GM23338 (cell line): ENCODE measurements at places on chromosomes 4 and X. TPM values are rescaled to one million over a fixed set of nuclear protein-coding genes. Genes with fewer than 3 reads are reported as not detected.

- H3K4me1 ChIP-seq = peaks cover 5% of the 10 kb centered on the region; the same call in 1 of the 2 replicates
- DNase-seq = no peak
- H3K36me3 ChIP-seq = no peaks in the 10 kb centered on the region
- no peak overlapping the region for H3K4me3 ChIP-seq
- no peaks in the 10 kb centered on the region for H3K27me3 ChIP-seq
Measured at GRCh38 chr4:20698382-20698781, 1.9 kb upstream of the PACRGL start.

- H3K36me3 ChIP-seq = no peaks in the 10 kb centered on the region
- no peak overlapping the region for H3K27ac ChIP-seq
- no peak overlapping the region for H3K4me3 ChIP-seq
- H3K27me3 ChIP-seq = no peaks in the 10 kb centered on the region
- no peaks in the 10 kb centered on the region for H3K4me1 ChIP-seq
Measured at GRCh38 chrX:44099366-44099765, 126.2 kb upstream of the NDP start.

- no peak for DNase-seq
- no peak overlapping the region for H3K27ac ChIP-seq
- H3K36me3 ChIP-seq = no peaks in the 10 kb centered on the region
- peaks cover 27% of the 10 kb centered on the region for H3K4me1 ChIP-seq
- H3K4me3 ChIP-seq = peak overlapping the region; percentile 88
Measured at GRCh38 chr4:26858947-26859401, 1.7 kb upstream of the STIM2 start.

GRCh38 chrX:134793978-134794377 is 135.7 kb upstream of the PLAC1 start:
- no peaks in the 10 kb centered on the region for H3K27me3 ChIP-seq
- no peak overlapping the region for H3K4me3 ChIP-seq
- no peaks in the 10 kb centered on the region; the same call in none of the 2 replicates for H3K36me3 ChIP-seq
- H3K4me1 ChIP-seq = 0 out of 2 replicates have a peak, but pooled peaks cover 5% of the 10 kb centered on the region
- no peak for DNase-seq

DNA sequence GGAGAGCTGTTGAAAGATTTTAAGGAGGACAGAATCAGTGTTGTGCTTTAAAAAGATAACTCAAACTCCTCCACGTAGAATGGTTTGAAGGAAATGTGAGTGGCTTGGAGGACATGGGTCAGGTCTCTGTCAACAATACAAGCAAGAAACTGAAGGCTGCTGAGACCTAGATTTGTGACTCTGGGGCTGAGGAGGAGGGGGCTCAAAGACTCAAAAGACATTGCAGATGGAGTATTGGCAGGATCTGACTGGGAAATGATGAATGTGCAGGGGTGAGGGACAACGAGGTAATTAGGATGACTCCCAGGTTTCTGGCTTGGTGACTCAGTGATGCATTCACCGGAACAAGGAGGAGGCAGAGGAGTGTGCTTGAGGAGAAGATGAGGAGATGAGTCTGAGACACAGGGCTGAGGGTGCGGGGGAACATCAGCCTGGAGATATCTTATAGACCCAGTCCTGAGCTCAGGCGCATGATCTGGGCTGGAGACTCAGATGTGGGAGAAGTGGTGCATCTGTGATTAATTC is 3.3 kb upstream of the RPS4X start:
- H3K4me1 ChIP-seq = peaks cover 8% of the 10 kb centered on the region; the same call in 1 of the 2 replicates
- no peaks in the 10 kb centered on the region for H3K27me3 ChIP-seq
- DNase-seq = no peak
- no peak overlapping the region for H3K27ac ChIP-seq
- no peak overlapping the region for H3K4me3 ChIP-seq

DNA sequence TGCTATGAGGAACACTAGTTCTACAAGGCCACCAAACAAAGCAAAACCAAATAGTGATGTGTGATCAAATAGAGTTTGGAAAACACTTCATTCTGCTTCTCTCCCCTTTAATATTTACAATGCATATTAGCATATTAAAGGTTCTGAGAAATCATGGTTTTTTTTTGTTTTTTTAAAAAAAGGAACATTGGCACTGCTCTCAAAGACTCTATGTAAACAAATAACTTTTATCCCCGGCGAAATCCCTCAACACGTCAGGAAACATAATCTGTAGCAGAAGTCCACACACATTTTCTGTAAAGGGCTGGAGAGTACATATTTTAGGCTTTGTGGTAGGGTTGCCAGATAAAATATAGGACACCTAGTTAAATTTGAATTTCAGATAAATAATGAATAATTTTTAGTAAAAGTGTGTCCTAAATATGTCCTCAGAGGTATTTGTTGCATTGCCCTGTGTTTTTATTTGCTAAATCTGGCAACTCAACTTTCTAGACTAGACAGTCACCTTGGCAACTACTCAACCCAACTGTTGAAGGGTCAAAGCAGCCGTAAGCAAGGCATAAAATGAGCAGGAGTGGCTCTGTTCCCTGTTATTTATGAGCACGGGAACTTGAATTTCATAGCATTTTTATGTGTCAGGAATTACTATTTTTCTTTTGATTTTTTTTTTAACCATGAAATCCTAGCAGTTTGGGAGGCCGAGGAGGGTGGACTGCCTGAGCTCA is 8.6 kb downstream of the SPATA4 start:
- peaks cover 12% of the 10 kb centered on the region; the same call in 1 of the 2 replicates for H3K4me1 ChIP-seq
- no peaks in the 10 kb centered on the region for H3K36me3 ChIP-seq
- DNase-seq = no peak
- peak overlapping the region; percentile 43; the same call in 1 of the 2 replicates for H3K27ac ChIP-seq
- 0 out of 2 replicates have a peak overlapping the region, but pooled peaks have one; percentile 9 for H3K4me3 ChIP-seq
- H3K27me3 ChIP-seq = no peaks in the 10 kb centered on the region

KLKB1 gene
- 10.9 and 22.7 TPM in 2 replicates for total RNA-seq
